T-helper 2 cell (primary cell): ENCODE measurements at places on chromosomes 3 and 15.

GRCh38 chr3:102577082-102577789, 142.4 kb downstream of the ZPLD1 start:
- DNase-seq, result no peak

DNA sequence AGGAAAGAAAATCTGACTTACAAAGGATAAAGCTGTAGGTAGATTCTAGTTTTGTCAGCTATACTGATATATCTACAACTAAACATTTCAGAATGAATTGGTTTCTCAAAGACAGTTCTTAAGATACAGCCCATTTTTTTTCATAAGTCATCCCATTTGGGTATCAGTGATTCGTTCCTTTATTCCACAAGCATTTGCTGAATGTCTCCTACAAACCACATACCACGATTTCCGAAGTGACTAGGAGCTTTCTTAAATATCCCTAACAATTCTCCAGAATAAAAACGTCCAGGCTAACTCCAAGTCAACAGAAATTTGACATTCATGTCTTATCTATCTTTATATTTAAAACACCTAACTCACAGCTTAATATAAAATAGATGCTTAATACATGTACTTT, 59.8 kb downstream of the TP53BP1 start:
- DNase-seq, result no peak

DNA sequence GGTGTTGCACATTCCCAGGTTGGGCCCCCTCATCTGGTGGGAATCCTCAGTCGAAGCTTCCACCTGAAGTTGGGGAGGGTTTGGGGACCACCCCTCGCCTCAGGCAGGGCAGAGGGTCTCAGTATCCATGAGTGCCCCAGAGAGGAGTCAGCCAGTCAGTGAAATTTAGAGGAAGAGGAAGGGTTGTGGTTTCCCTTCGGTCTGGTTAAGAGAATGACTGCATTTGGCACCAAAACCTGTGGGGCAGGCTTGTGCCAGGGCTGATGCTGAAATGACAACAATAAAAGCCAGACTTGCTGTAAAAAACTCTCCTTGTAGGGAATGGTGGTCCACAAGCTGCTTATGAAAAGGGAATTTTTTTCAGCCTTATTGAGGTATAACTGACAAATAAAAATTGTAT, 22.6 kb downstream of the LMCD1 start:
- no peak for DNase-seq

- no peak for DNase-seq
These were observed 1002.0 kb downstream of the CADM2 start for GRCh38 chr3:85960793-85961192.

GRCh38 chr3:158369279-158369678, 201.7 kb upstream of the MLF1 start:
- no peak for DNase-seq

DNA sequence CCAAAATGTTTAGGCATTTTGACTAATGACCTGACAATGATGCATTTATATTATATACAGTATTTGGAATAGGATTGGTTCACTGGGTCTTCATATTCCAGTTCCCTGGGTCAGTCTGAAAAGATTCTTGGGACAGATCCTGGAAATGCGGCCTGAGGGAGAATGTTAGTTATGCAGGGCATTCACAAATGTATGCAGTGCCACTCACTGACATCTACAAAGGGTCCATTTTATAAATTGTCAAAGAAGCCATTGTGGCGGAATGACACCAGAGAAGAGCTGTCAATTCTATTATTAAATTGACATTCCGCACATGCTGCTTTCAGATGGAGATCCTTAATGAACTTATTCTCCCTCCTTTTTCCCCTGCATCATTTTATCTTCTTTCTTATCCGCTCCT, 176.6 kb downstream of the VGLL3 start:
- DNase-seq, result no peak

DNA sequence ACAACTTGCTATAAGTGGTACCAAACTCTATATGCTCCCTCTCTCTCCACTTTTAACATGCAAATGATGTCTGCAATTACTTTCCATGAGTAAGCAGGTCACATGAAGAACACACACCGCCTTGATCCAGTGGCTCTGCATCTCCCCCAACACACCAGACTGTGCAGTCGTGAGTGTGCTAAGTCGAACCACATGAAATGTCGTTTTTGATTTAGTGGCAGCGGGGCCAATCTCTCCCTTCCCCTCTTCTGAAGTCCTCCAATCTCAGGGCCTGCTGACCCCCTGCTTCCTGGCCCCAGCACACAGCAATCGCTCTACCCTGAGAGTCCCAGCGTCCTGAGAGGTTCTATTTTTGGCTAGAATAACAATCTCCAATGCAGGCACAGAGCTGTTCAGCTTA, 312.5 kb downstream of the SHQ1 start:
- DNase-seq, result no peak

- no peak for DNase-seq
These were observed 161.1 kb downstream of the CACNA2D3 start for GRCh38 chr3:54283470-54283869.

DNA sequence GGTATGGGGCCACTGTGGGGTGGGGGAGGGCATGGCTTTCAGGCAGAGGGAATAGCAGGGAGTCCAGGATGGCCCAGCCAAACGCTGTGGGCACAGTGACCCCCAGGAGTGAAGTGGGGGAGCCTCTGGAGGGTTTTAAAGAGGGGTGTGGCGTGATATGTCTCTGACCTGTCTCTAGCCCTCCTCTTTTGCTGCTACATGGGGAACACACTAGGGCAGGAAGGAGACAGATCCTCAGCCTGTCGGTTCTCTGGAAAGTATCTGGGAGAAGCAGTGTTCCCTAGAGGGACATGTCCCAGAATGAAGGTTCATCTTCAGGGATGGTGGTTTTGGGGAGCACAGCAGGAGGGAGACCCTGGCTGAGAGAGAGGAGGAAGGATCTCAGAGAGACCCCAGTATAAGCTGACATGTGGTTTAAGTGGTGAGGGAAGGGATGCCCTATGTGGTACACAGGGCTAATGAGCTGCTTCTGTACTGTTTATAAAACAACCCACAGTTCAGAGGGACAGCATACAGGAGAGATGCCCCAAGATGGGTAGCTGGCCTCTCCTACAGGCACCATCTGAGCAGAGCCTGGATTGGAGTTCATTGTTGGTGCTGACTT, 37.7 kb downstream of the TRIM71 start:
- DNase-seq, result no peak

- no peak for DNase-seq
These were observed 21.1 kb upstream of the BCL2L10 start for GRCh38 chr15:52133510-52134220.

- DNase-seq, result no peak
These were observed 61.4 kb downstream of the UMPS start for GRCh38 chr3:124791639-124792151.

DNA sequence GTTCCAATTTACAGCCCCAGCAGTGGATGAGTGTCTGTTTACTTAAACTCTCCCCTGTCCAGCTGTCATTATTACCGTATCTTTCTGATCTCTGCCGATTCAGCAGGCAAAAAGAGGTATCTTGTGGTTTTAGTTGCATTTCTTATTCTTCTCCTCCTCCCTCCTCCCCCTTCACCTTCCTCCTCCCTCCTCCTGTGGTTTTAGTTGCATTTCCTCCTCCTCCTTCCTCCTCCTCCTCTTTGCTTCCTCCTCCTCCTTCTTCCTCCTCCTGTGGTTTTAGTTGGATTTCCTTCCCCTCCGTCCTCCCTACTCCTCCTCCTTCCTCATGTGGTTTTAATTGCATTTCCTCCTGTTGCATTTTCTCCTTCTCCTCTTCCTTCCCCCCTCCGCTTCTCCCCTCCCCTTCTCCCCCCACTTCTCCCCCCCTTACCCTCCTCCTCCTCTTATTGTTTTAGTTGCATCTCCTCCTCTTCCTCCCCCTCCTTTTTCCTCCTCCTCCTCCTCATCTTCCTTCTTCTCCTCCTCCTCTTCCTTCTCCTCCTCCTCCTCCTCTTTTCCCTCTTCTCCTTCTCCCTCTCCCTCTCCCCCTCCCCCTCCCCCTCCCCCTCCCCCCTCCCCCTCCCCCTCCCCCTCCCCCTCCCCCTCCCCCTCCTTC, 25.3 kb upstream of the VPS33B start:
- DNase-seq, result peak; percentile 59

GRCh38 chr15:37360724-37361123, 260.4 kb upstream of the MEIS2 start:
- DNase-seq, result no peak

DNA sequence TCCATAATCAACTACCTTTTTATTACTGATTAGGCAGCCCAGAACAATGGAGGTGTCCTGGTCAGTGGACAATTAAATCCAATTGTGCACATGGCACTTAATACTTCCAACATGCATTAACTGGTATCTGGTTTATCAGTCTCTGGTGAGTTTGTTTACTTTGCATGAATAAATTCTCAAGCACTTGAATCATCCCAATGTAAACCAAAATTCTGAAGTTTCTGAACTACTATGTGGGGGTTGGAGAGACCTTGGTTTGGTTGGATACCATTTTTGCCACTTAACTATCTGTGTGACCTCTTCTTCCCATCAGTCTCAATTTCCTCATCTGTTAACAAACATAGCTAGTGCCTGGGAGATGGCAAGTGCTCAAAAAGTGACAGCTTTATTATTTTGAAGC, 70.5 kb upstream of the MAP4 start:
- no peak for DNase-seq

DNA sequence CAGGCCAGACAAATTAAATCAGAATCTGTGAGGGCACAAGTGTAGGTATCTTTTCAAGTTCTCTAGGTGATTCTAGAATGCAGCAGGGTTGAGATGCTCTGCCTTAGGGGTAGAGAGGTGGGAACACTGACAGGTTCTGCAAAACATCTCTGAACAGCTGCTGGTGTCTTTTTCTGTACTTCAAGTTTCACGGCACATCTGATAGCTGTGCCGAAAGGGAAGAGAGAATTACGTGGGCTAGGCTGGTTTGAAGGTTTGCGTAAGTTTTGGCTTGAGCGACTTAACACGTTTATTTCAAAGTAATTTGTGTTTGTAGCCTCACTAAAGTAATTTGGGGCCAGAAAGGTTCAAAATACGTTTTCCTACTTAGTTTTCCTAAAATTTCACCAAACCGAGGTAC, 22.5 kb downstream of the PXK start:
- DNase-seq, result no peak

GRCh38 chr3:161474741-161475140, 21.9 kb upstream of the OTOL1 start:
- no peak for DNase-seq

GRCh38 chr3:184158404-184158803, 3.2 kb downstream of the DVL3 start:
- DNase-seq, result no peak

GRCh38 chr15:66008940-66009562, 139.8 kb downstream of the RAB11A start:
- no peak for DNase-seq

GRCh38 chr3:119812491-119813058, 30.7 kb downstream of the NR1I2 start:
- DNase-seq, result no peak

DNA sequence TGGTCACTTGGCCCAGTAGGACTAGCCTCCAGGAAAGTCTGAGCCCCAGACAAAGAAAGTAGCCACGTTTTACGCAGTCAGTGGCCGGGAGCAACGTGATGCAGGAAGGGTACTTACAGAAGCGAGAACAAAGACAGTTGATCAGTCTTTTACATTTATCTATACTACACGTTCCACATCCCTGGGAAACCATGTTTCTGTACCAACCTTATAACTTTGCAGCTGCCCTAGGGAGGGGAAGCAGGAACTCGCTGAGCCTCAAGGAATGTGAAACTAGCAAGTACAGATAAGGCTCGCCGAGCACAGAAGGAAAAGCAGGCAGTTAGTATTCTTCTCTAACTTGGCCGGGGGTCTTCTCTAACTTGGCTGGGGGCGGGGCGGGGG, 3.4 kb upstream of the KNL1 start:
- no peak for DNase-seq
